Thyroid gland (tissue), 4 donors: ENCODE measurements at places on chromosomes 4 and X. TPM values are rescaled to one million over a fixed set of nuclear protein-coding genes. Genes with fewer than 3 reads are reported as not detected.

FRG2 gene
- not detected for total RNA-seq

GRCh38 chr4:8355306-8355705 lies 85.2 kb downstream of the ACOX3 start:
- DNase-seq = no peak
- no peak overlapping the region for H3K4me3 ChIP-seq
- H3K36me3 ChIP-seq = no peaks in the 10 kb centered on the region
- peaks cover 77% of the 10 kb centered on the region for H3K4me1 ChIP-seq
- peak overlapping the region; percentile 51 for H3K27ac ChIP-seq

DNA sequence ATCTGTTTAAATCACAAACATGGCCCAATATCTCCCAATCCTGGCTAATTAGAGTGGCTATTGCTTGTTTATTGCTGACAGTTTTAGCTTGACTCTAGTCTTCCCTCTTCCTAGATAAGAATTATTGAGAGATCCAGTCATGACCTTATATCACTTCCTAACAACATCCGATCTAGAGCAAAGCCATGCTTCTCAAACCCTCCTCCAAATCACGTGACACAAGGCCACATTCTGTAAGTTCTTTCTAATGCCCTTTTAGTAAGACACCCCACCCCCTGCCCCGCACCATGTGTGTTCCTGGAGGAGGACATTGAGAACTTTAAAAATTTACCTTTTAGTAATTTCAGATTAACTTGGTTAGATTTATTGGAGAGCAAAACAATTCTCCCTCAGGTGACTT lies 40.6 kb upstream of the RASSF6 start:
- H3K4me1 ChIP-seq = no peaks in the 10 kb centered on the region
- no peak for DNase-seq

DNA sequence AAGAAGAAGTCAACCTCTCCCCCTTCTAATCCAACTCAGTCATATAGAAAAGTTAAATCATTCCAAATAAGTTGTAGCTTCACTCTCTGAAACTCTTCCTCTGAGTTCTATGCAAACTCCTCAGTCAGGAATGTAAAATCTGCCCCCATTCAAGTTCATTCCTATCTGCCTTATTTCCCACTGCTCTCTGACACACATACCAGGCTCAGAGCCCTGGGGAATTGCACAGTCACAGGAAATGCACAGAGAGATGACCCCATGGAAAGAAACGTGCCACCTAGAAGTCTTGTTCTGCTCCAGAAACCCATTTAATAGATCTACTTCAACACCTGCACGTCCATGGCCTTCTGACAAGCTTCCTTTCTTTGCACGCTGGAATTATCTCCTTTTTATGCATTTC lies 236.0 kb upstream of the VCX3A start:
- H3K4me3 ChIP-seq = no peak overlapping the region
- no peak for DNase-seq
- no peaks in the 10 kb centered on the region for H3K27me3 ChIP-seq
- no peak overlapping the region for H3K27ac ChIP-seq
- H3K4me1 ChIP-seq = no peaks in the 10 kb centered on the region

DNA sequence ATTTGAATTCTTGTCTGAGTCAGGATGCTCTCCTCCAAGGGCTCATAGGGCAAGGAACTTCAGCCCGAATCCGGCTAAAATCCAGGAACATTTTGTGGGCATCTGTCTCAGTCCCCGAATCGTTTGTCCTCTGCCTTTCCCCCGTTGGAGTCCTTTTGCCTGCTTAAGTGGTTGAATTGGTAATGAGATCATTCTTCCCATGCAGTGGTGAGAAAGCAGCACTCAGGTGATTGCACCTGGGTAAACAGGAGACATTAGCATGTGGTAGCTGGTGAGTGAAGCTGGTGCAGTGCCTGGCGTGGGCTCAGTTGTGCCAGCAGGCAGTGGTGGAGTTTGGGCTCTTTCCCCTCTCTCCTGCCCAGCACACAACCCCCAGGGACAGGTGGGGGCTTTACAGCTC lies 61.9 kb upstream of the MTM1 start:
- H3K27me3 ChIP-seq = no peaks in the 10 kb centered on the region
- no peaks in the 10 kb centered on the region for H3K36me3 ChIP-seq
- no peak overlapping the region for H3K4me3 ChIP-seq
- peak; percentile 57 for DNase-seq

RBM46 gene
- total RNA-seq = 1.5 TPM

DNA sequence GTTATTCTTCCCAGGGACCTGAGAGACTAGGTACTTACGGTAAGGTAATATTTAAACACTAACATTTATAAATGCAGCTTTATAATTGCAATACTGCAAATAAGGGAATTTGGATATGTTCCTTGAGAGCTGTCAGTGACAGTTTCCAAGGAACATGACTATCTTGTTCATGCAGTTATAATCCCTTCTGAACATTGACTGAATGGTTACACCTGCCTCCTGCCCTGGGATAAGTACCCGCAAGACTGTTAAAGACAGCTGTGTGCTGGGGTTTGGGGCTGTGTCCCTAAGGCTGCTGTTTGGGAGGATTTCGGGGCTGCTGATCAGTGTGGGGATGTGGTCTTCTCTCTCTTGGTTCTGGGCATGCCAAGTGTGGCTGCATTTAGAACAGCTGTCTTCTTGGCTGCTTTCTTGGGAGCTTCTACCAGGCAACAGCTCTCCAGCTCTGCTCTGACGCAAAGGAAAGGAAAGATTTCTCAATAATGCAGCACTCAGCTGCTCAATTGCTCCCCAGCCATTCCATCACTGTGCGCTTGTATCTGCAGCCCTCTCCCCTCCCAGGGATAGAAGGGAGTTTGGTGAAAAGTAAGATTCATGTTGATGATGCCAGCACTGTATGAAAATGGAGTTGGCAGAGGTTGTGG lies 298.8 kb upstream of the TAPT1 start:
- no peaks in the 10 kb centered on the region for H3K27me3 ChIP-seq
- peak; percentile 39 for DNase-seq
- no peak overlapping the region for H3K4me3 ChIP-seq
- H3K36me3 ChIP-seq = no peaks in the 10 kb centered on the region

DNA sequence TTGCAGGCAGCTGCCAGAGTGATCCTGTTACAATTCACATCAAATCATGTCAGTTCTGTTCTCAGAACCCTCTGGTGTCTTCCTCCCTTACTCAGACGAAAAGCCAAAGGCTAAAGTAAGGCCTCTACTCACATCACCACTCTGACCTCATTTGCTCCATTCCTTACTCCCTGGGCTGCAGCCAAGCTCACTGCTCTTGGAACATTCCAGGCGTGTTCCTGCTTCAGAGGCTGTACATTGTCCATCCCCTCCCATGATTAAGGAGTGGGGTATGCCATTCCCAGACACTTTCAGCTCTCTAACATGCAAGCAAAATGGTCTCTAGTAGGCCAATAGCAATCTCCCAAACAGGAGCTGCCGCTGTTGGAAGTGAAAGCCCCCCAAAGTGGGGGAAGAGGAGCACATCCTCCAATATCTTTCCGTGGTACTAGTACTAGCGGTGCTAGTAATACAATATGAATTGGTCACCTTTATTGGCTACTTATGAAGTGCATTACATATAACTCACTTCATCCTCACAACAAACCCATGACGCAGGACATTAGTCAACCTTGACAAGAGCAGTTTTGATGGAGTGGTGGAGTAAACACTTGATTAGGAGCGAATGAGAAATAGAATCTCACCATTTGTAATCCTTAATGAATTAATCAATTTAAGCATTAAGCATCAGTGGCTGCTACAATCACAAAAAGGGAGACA lies 15.0 kb downstream of the GAB3 start:
- peak overlapping the region; percentile 79 for H3K27ac ChIP-seq
- H3K4me1 ChIP-seq = peaks cover 39% of the 10 kb centered on the region
- H3K36me3 ChIP-seq = no peaks in the 10 kb centered on the region
- H3K27me3 ChIP-seq = no peaks in the 10 kb centered on the region

TBC1D1 gene
- 234 TPM for total RNA-seq

DNA sequence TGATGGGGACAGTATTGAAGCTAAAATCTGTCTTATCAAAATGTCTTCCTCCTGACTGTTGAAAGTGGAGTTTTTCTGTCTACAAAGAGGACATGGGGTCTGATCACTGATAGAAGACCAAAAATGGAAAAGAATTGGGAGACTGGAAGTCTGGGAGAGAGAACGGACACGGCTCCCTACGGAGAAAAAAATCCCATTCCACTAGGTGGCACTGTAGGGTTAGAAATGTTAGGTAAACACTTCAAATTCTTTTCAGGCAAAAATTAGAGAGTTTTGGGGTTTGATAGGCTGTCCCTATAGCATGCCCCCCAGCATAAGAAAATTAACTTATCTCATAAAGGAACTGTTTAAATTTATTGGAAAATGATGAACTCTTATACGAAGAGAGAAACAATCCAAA lies 200.5 kb downstream of the FAM133A start:
- no peaks in the 10 kb centered on the region for H3K27me3 ChIP-seq
- no peaks in the 10 kb centered on the region for H3K36me3 ChIP-seq
- H3K4me3 ChIP-seq = no peak overlapping the region
- no peak for DNase-seq
- no peaks in the 10 kb centered on the region for H3K4me1 ChIP-seq

RAB33A gene
- total RNA-seq = 0.81 TPM

HERC6 gene
- 14.0 TPM for total RNA-seq

GRCh38 chr4:56704089-56704871 lies 23.2 kb upstream of the HOPX start:
- no peaks in the 10 kb centered on the region for H3K27me3 ChIP-seq
- H3K27ac ChIP-seq = peak overlapping the region; percentile 45
- H3K4me1 ChIP-seq = peaks cover 21% of the 10 kb centered on the region

GRCh38 chr4:181757910-181758660 lies 485.1 kb upstream of the TENM3 start:
- H3K4me3 ChIP-seq = no peak overlapping the region
- no peaks in the 10 kb centered on the region for H3K27me3 ChIP-seq
- H3K36me3 ChIP-seq = no peaks in the 10 kb centered on the region
- H3K27ac ChIP-seq = no peak overlapping the region

- no peaks in the 10 kb centered on the region for H3K4me1 ChIP-seq
- DNase-seq = no peak
- no peak overlapping the region for H3K27ac ChIP-seq
- H3K4me3 ChIP-seq = no peak overlapping the region
- no peaks in the 10 kb centered on the region for H3K27me3 ChIP-seq
Measured at GRCh38 chrX:13805241-13805640, 11.7 kb downstream of the GPM6B start.

DNA sequence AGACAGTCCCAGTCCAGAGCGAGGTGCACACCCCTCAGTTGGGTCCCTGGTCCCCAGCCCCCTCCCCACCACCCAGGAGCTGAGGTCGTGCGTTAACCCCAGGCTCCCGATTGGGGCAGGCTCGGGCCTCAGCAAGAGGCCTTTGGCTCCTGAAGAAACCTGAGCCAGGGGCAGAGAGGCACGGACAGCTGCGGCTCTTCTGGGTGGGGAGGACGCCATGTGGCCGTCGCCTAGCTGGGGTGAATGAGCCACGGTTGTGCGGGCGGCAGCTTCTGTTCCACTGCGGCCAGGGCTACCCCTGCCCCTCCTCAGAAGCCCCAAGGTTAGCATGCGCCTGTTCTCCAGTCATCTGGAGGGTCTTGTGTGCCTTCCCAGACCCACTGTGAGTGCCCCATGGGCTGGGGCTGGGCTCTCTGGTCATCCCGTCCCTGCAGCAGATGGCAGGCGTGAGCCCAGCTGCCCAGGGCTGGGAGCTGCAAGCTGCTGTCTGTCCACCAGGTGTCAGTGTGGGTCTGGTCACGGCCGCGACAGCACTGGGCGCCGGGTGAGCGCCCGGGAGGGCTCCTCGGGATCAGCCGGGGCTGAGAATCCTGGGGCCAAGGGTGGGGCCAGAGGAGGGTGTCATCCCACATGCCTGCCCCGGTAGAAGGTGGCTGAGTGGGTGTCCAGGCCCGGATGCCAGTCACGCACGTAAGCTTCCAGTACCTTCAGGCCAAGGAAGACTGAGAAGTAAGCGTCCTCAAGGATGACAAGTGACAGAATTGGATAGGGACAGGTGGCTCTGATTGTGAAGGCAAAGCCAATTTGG lies 21.9 kb downstream of the ATP2B3 start:
- peak; percentile 59 for DNase-seq
- no peak overlapping the region for H3K4me3 ChIP-seq
- no peaks in the 10 kb centered on the region for H3K36me3 ChIP-seq
- H3K4me1 ChIP-seq = no peaks in the 10 kb centered on the region

DNA sequence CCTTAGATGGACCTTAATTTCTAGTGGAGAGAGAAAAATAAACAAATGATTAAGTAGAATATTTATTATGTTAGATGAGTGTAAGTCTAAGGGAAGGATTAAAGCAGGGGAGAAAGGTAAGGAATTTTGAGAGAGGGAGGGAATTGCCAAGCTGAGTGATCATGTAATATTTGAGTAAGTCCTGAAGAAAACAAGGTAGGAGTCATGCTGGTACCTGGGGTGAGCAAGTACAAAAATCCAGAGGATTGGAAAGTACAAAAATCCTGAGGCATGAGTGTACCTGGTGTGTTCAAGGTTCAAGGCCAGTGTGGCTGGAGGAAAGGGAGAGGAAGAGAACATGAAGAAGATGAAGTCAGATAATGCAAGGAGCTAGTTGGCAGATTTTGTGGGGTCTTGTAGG lies 87.2 kb upstream of the MYOZ2 start:
- no peak overlapping the region for H3K4me3 ChIP-seq
- no peak for DNase-seq
- H3K27ac ChIP-seq = no peak overlapping the region
- H3K4me1 ChIP-seq = no peaks in the 10 kb centered on the region
